ENCODE measurements at places on chromosomes 3 and 15.

DNA sequence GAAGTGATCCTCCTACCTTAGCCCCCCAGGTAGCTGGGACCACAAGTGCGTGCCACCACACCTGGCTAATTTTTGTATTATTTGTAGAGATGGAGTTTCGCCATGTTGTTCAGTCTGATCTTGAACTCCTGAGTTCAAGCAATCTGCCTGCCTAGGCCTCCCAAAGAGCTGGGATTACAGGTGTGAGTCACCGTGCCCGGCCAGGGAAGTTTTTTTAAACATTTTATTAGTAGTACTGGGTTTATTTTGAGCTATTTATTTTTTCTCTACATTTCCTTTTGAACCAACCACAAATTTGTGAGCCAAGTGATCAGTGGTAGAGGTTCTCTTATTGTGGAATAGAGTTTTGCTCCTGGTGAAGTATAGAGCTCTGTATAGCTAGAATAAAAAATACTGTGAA lies 33.7 kb downstream of the ARMC8 start:
- no peak for DNase-seq

- DNase-seq, result peak; percentile 75
Observed at GRCh38 chr3:72659596-72659995, 188.6 kb downstream of the SHQ1 start.

DNA sequence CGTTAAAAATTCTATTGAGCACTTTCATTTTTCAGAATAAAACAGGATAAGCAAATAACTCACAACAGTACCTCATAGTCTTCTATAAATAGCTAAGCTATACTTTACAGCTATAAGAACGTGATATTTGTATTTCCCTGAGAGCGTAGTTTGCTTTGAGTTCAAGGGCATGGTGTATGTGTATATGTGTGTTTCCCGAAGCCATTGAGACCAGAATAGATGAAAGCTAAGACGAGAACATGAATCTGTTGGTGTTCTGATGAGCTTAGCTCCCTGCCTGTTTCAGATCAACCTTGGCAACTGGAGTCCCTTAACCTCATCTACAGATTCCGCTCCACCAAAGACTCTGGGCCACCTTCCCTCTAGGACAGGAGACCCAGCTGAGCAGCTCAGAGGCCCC lies 59.5 kb upstream of the MCF2L2 start:
- no peak for DNase-seq

- DNase-seq, result no peak
Observed at GRCh38 chr3:149462051-149462450, 12.4 kb upstream of the TM4SF4 start.

GRCh38 chr3:55641964-55642363 lies 154.9 kb upstream of the WNT5A start:
- DNase-seq, result no peak

GRCh38 chr15:57992761-57993355 lies 72.7 kb downstream of the ALDH1A2 start:
- no peak for DNase-seq

- no peak for DNase-seq
Observed at GRCh38 chr15:79673416-79674123, 223.2 kb downstream of the MTHFS start.

- no peak for DNase-seq
Observed at GRCh38 chr3:84991422-84991900, 32.7 kb downstream of the CADM2 start.

GRCh38 chr15:49045751-49046219 lies 461 bp downstream of the SECISBP2L start:
- no peak for DNase-seq

- peak; percentile 61 for DNase-seq
Observed at GRCh38 chr3:21174461-21174860, 576.5 kb downstream of the ZNF385D start.

GRCh38 chr3:37967260-37967881 lies 23.2 kb upstream of the VILL start:
- DNase-seq, result peak; percentile 42

DNA sequence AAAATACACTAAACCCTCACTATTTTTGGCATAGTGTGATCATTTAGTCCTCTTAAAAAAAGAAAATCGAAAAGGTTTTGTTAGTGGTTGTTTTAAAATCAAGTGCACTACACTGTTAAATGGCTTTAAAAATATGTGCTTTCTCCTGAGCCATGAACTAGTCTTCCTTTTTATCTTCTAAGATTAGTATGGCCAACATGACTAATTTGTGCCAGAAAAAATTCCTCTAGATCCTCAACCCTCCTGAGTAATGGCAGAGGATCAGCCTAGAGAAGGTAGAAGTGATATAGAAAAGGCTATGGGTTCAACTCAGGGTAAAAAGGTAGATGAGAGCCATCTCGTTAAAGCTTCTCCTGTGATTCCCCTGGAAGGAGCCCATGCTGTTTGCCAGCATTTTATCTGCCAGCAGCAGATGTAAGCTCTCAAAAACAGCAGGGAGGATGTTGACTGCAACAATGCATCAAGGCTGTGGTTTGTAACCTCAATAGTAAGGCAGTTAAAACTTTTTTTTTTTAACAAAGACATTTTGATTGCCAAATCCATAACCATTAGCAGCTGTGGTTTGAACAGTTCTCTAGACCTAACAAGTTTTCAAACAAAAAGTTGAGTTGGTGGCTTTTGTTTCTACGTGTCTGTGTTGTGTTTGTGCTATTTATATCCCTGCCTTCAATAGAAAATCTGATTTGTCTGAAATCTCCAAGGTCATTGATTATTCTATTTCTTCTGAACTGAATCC lies 30.2 kb upstream of the ZNF609 start:
- DNase-seq, result peak; percentile 3

GRCh38 chr3:23442598-23443383 lies 239.7 kb downstream of the UBE2E2 start:
- DNase-seq, result no peak

GRCh38 chr3:114451561-114452018 lies 157.8 kb downstream of the TIGIT start:
- no peak for DNase-seq

GRCh38 chr3:58638591-58638990 lies 28.0 kb downstream of the FAM3D start:
- DNase-seq, result no peak

DNA sequence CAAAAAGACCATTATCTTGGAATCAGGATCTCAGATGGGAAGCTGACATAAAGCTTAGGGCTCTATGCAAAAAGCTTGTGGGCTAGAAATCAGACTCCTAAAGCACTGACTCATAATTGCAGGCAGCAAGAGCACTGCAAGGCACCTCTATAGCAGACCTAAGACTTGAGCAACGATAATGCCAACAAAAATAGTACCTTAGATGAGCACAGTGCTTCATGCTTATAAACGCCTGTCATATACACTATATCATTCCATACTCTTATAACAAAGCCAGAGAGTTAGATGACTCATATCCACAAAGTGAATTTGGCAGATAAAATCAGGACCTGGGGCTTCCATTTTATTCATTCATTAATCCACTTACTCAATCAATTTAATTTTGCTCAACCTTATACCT lies 560.8 kb downstream of the MCTP2 start:
- DNase-seq, result no peak

- DNase-seq, result no peak
Observed at GRCh38 chr3:67401921-67402320, 252.5 kb downstream of the SUCLG2 start.

GRCh38 chr3:104628185-104628789 lies 738.4 kb upstream of the ALCAM start:
- DNase-seq, result peak; percentile 3

DNA sequence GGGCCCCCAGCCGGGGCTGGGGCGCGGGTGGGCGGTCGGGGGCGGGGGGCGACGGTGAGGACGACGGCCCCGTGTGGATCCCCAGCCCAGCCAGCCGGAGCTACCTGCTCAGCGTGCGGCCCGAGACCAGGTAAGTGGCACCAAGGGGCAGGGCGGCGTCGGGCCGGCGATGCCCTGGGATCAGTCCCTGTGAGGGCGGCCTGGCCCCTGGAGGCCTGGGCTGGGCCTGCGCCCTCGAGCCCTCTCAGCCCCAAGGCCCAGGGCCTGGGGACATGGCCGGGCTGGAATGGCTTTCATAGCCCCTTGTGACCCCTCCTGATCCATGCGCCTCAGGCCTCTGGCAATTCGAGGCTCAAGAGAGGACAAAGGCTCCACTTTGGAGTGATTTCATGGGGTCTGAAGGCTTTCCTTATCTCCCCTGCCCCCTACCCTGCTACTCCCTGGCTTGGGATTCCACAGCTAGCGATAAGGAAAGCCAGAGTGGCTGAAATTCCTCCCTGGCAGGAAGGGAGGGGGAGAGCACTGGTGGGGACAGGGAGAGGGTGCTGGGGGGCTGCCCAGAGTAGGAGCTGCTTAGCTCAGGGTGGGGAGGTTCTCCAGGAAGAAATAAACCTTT lies 418 bp downstream of the ALPK3 start:
- DNase-seq, result no peak

DNA sequence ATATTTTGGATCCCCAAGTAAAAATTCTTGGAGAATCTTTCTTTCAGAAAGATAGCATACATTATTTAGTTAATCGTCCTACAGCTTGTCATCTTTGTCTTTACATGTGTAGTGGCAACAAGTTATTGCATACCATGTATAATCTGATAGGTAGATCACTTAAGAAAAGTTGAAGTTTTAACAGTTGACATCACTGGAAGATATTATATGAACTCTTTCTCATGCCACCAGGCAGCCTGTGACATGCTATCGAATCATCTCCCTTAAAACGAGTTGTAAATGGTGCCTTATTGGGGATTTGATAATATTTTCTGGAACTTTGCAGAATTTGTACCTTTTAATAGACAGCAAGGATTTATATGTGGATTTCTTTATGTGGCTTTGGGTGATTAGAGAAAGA lies 8.7 kb downstream of the U2SURP start:
- no peak for DNase-seq

DNA sequence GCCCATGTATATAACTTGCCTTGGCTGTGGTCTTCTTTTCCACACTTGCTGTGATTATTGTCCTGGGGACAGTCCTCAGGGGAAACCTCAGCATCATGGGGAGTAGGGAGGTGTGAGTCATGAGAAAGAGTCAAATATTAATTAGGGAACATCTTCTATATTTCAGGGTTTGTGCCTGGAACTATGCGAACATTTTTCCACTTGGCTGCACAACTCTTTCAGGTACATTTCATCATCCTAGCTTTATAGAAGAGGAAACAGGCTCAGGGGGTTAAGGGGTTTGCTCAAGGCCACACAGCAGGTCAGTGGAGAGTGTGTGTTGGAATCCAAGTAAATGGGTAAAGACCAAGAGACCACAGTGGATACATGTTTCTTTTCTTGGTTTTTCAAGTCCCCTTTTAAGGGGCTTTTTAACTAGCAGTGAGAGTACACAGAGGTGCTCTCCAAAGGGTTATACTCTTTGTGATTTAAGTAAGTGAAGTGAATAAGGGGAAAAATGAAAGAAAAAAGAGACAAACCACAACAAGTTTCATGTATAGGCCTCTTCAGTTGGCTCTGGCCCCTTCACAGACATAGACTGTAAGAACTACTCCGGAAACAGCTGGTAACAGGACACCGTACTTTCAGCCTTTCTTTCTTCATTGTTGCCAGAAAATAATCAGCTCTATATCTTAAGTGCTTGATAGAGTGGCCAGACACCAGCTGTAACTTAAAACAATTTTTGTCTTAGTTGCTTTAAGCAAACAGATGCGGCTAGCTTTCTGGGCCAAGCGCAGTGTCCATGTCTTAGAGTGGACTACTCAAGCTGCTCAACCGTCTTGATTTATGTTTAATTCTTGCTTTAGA lies 64.6 kb downstream of the EEFSEC start:
- no peak for DNase-seq

- DNase-seq, result no peak
Observed at GRCh38 chr3:147890114-147890513, 480.9 kb downstream of the ZIC1 start.

DNA sequence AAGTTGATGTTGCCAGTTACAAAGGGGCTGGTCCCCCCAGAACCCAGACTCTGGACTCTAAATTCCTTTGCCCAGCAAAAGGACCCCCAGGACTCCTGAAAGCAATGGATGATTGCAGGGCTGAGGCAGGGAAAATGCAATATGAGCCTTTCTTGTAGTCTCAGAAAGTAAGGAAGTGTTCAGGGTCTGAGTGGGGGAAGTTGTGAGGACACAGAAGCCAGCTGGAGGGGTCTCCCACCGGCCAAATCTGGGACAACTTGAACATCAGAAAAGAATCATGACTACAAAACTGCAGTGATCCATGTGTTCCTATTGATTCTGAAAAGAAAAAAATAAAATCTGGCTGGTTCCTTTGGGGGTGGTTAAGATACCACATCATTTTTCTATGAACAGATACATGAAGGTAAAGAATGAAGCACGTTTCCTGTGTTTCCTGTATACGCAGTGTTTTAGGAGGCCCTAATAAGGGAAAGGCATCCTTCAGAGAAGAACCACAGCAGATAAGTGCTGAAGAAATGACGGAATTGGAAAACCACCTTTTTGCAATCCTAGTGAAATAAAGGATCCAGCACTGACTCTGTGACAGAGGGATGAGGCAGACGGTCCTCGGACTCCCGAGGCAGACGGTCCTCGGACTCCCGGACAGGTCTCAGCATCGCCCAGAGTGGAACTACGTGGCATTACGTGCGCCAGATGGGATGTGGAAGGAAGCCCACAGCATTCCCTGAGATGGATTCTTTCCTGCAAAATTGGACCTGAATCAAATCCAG lies 22.2 kb upstream of the GRIP2 start:
- no peak for DNase-seq

- no peak for DNase-seq
Observed at GRCh38 chr15:86615411-86615810, 535.7 kb downstream of the AGBL1 start.

GRCh38 chr3:115208066-115208750 lies 61.1 kb upstream of the ZBTB20 start:
- DNase-seq, result no peak

GRCh38 chr3:5274091-5274490 lies 86.6 kb downstream of the EDEM1 start:
- no peak for DNase-seq

DNA sequence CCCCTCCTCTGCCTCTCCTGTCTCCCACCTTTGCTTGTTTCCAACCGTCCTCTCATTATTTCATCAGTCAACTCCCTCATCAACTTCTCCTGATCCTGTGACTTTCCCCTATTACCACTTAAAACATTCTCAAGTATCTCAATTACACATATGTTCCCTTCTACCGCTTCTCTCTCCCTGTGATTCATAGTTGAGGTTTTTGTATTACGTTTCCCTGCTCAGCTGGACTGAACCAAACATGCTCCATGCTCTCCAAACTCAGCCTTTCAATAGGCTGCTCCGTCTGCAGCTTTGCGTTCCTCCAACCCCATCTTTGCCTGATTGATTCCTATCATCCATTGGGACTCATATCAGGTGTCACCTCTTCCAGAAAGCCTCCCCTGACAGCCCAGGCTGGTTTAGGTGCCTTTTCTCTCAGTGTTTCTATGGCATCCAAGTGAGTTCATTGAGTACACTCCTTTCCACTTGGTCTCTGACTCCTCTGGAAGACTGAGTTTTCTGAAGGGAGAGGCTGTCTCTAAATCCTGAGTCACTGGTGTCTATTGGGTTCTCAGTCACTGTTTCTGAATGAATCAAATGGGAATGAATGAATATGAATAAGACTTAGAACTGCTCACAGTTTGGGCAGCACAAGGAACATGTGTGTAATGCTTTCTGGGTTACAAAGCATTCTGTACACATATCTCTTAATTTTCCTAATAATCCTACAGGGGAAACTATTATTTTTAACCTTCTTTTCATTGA lies 56.4 kb downstream of the PLD1 start:
- no peak for DNase-seq

Data from NCI-H446 (cell line).